ENCODE measurements at places on chromosomes 5 and 9.

GRCh38 chr5:144698484-144698883 is 527.8 kb downstream of the KCTD16 start:
- DNase-seq: no peak

- no peak for DNase-seq
These were observed 93.9 kb downstream of the SLC44A1 start for GRCh38 chr9:105338308-105338707.

- no peak for DNase-seq
These were observed 22.6 kb upstream of the TGFBI start for GRCh38 chr5:136006164-136006563.

DNA sequence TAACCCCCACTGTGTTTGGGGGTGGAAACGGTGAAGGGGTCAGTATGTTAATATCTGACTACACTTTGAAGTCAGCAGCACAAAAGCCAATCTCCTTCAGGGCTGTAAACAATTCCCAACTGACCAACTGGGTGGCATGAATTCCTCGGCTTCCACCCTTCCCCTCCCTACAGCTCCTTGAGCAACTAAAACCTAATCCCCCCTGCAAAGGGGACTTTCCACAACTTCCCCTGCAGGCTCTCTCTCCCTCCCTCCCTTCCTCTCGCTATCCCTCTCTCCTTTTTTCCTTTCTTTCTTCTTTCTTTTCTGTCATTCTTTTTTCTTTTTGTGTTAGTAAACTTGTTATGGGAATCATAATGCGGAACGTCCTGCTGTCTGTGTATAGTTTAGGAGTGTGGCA is 65.1 kb upstream of the PTCH1 start:
- DNase-seq: no peak

GRCh38 chr5:96254980-96255691 is 177.9 kb downstream of the PCSK1 start:
- no peak for DNase-seq

- DNase-seq: no peak
These were observed 468.4 kb downstream of the ZSWIM6 start for GRCh38 chr5:61800450-61800849.

GRCh38 chr9:135864447-135865049 is 42.8 kb downstream of the CAMSAP1 start:
- peak; percentile 36 for DNase-seq

GRCh38 chr5:179318221-179318955 is 26.9 kb downstream of the ADAMTS2 start:
- no peak for DNase-seq

DNA sequence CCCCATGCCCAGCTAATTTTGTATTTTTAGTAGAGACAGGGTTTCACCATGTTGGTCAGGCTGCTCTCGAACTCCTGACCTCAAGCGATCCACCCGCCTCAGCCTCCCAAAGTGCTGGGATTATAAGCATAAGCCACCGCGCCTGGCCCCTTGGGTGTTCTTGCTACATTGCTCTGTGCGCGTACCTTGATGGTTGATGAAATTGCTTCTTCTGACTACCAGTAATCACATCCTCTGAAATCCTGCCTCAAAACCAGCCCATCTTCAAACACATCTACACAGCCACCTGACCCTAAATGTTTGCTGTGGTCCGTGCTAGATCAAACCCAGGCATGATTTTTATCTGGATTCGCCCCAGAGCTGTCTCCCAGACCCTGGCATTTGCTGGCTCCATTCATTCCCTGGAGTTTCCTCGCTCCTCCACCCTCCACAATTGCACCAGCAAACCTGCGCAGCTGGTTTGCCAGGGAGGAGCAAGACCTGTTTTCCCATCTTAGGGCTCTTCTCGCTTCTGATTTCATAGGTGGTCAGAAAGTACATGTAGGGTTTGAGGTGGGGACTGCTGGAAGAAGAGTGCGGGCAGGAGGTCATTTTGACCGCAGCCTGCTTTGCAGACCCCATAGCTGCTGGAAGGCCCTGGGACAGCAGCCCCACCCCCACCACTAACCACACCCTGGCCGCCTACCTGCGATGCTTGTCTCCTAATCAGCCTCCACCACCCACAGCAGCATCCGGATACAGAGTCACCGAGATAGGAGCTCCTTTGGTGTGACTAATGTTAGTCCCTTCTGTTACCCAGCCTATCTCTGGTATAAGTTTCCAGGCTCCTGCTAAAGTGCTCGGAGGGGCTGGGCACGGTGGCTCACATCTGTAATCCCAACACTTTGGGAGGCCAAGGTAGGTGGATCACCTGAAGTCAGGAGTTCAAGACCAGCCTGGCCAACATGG is 22.7 kb downstream of the SWI5 start:
- DNase-seq: no peak

Data from central memory CD4-positive, alpha-beta T cell (primary cell).